Fibroblast of mammary gland (primary cell): ENCODE measurements at places on chromosomes 6 and 20.
A peak's percentile ranks its signal among the peaks of the same experiment; 100 is the strongest.

GRCh38 chr6:166825553-166826145 lies 130.7 kb downstream of the RNASET2 start:
- peak; percentile 18 for DNase-seq

GRCh38 chr6:30231067-30231466 lies 17.9 kb upstream of the TRIM26 start:
- DNase-seq = no peak

GRCh38 chr6:144075875-144076274 lies 19.5 kb downstream of the SF3B5 start:
- no peak for DNase-seq

- no peak for DNase-seq
These were observed 42.7 kb downstream of the MTRES1 start for GRCh38 chr6:107070686-107071085.

DNA sequence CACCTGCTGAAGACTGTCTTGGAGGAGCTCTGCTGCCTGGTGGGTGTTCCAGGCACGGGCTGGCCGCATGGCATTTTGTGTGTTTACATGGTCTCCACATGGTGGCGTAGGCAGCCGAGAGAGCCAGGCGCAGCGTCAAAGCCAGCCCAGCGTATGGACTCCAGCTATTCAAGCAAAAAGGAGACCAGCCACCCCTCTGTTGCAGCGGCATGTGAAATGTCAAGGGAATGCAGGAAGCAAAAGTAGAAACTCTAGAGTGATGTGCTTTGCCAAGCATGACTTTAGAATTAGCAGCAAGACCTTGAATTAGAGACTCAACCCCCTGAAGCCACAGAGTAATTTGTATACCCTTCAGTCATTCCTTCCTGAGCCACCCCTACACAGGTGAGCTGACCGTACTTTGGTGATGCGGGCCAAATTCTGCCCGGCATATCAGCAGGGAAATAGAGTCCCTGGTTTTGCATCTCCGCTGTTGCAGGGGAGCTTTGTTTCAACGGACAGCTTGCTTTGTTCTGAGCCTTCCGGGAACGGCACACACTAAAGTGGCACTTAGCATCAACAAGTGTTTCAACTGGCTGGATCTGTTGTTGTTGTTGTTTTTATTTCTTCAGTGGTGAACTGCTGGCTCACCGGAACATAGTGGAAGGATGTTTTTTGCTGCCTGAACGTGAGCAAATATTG lies 48.5 kb downstream of the FNDC1 start:
- DNase-seq = no peak
